ENCODE measurements at places on chromosomes 7 and 10.

GRCh38 chr10:15325243-15325943, 45.7 kb downstream of the FAM171A1 start:
- no peak for DNase-seq

- DNase-seq: no peak
Measured at GRCh38 chr10:43943119-43943817, 294.6 kb upstream of the ZNF32 start.

GRCh38 chr7:127717502-127718339, 65.7 kb downstream of the SND1 start:
- no peak for DNase-seq

DNA sequence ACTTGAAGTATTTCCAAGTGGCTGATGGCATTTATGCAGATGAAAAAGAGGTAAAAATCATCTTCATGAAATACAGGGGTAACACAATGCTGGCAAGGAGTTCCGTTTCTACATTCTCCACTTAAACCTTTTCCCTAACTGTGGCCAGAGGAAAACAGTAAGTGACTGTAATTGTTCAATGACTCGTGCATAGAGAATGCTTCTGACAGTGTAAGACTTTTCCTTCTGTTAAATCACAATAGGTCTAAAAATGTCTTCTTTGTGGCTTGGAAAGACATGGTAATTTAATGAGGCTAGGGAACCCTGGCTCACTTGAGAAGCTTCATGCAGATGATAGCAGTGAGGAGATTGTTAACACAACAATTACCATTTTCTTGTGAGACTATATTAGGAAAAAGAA, 50.3 kb upstream of the RSU1 start:
- no peak for DNase-seq

- DNase-seq: no peak
Measured at GRCh38 chr7:1951159-1951536, 281.1 kb downstream of the ELFN1 start.

DNA sequence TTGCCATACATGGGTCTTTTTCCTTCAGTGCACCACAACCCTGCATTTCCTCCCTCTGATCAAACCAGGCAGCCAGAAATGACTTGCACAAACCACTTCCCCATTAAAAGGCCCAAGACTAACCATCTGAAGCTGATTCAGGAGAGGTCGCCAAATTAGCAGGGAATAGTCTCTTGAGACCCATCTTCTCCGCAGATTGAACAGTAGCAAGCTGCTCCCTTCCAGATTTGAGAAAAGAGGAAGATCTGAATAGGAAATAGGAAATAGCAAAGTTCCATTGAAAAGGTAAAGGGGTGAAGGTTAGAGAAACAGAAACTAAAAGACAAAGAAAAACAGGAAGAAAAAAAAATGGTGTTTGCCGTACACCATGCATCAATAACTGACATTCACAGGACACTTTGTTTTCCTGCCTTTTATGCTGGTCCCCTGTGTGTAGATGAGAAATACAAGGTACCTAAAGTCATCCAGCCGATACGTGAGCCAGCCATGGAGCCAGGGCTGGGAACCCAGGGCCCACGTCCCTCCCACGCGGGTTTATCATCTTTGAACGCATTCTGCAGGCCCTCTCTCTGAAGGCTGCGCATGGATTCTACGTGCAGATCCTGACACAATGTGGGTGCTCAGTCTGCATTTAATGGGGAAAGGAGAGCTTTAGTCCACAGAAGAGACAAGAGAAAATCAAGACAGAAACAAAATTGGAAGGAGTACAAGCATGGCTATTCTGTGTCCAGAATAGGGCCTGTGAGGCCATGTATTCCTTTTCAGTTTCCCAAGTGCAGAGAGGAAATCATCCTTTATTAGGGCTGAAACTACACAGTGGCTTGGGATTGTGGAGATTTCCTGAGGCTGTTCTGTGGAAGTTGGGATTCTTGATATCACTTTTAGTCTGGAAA, 268.4 kb upstream of the NPVF start:
- no peak for DNase-seq

- no peak for DNase-seq
Measured at GRCh38 chr7:26489391-26489790, 197.7 kb downstream of the SNX10 start.

DNA sequence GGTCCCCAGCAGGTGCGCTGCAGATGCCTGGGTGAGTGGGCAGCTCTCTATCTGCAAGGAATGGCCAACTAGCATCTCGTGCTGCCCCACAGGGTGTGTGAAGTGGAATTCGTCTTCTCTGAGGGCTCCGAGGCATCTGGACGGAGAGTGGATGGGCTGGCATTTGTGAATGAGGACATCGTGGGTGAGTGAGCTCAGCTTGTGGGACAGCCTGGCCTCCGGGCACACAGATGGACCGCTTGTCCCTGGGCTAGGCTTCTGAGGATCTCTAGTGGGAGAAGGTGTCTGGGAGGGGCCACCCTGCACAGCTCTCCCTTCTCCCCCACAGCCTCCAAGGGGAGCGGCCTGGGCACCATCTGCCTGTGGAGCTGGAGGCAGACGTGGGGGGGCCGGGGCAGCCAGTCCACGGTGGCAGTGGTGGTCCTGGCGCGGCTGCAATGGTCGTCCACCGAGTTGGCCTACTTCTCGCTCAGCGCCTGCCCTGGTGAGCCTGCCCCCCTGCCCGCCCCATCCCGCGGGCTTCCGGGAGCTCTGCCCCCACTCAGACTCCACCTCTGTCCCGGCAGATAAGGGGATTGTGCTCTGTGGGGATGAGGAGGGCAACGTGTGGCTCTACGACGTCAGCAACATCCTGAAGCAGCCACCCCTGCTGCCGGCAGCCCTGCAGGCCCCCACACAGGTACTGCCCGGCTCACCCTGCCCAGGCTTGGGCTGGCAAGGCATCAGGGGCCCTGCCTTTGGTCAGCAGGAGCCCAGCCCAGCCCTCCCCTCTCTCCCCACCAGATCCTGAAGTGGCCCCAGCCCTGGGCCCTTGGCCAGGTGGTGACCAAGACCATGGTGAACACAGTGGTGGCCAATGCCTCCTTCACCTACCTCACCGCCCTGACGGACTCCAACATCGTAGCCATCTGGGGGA, 6.3 kb downstream of the POLR2J start:
- no peak for DNase-seq
